Naive thymus-derived CD8-positive, alpha-beta T cell (primary cell): ENCODE measurements at places on chromosomes 3 and 15.

DNA sequence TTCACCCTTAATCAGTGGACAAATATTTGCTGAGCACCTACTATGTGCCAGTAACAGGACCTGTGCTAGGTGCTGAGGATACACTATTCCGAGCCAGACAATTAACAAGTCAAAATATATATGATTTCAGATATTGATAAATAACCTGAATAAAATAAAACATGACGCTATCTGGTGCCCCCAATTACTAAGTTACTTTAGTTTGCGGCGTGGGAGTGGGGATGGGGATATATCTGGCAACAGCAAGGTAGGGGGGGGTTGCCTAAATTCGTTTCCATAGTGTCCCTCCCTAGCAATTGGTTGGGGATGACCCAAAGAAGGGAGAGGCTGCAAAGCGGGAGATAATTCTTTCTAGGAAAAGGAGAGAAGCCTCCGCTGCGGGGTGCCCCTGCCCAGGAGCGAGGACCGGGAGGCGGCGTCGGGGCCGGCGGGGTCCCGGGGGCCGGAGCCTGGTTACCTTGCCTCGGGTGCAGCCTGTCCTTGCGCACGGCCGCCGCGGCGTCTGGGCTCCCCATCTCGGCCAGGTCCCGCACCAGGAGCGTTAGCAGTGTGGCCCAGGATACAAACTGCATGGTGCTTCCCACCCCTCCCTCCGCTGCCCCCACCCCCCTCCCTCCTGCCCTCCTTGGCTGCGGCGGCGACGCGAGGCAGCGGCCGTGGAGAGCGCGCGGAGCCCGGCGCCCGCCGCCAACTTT, 567 bp downstream of the ADAMTS9 start:
- no peak for DNase-seq

DNA sequence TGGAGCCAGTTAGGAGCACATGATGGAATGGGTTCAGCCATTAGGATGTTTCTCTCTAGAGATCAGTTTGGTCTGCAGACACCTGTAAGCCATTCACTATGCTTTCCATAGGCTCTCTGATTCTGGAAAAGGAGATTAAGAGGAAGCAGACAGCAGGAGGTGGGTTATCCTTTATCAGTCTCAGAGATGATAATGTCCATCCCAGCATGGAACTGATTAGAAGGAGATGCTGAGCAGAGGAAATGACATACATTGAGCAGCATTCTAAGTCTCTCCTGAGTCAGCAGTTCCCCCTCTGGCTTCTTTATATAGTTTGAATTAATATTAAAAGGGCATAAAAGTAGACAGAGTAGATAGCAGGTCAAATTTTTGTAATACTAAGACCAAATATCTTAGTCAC, 591.1 kb downstream of the GBE1 start:
- DNase-seq: no peak

DNA sequence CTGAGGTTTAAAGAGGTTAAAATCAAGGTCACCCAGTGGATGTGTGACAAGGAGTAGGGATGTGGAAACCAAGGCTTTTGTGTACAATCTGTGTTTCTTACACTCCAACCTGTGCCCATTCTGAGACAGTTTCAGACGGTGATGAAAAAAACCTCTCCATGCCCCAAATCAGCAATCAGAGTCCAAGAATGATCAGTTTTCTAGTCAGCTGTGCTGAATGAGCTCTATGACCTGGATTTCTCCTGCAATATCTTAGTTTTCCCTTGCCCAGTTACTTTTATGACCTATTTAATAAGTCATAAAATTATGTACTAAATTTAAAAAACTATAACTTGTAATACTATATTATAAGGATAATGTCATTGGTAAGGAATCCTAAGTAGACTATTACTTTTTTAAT, 37.5 kb upstream of the CBLB start:
- DNase-seq: no peak

DNA sequence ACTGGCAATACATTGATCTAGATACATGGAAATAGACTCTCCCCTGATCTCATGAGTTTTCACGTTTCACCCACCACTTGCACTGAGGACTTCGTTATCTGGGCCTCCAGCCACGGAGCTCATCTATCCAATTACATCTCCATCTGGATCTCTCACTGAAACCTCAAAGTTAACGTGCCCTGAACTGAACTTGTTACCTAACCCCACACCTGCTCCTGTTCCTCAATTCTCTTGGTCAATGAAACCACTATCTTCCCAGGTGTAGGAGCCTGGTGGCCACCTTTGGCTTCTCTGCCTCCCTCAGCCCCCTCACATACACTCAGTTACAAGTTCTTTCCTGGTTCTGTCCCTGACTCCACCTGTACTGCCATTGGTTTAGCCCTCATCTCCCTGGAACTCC, 9.7 kb downstream of the DGKG start:
- DNase-seq: no peak

DNA sequence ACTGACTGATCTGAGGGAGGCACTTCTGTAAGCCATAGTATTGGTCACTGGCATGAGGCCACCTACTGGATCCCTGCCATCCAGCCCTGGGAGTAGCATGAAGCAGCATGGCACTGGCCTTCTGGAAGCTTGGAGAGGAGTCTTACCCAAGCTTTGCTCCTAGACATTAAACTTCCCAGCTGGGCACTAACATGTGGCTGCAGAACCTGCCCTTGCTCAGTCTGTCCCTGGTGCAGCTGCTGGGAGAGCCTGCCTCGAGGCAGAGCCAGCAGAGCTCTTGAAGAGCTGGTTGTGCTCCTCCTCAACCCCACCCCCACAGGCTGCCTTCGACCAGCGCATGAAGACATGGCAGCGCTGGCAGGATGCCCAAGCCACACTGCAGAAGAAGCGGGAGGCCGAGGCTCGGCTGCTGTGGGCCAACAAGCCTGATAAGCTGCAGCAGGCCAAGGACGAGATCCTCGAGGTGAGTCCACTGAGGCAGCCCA, 17.1 kb upstream of the SNX22 start:
- DNase-seq: no peak

DNA sequence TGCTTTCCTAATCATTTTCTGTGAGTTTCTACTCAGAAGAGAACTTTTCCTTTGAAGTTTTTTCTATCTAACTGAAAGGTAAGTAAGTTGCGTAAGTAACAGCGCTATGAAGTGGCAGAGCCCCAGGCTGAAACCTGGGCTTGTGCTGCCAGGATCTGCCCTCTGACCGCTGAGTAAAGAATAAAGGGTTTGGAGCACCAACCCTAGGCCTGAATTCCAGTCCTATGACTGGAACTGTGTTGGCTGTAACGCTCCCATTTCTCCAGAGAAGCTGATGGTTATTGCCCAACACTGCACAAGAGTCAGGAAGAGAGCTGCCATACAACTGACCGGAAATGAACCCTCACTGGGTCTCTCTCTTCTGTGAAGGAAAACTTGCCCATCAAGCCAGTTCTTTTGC, 87.0 kb downstream of the FOXB1 start:
- no peak for DNase-seq

- no peak for DNase-seq
Observed at GRCh38 chr15:31523027-31523654, 196.5 kb downstream of the KLF13 start.

GRCh38 chr3:127477396-127477795, 113.1 kb downstream of the TPRA1 start:
- no peak for DNase-seq
